ENCODE measurements at places on chromosomes 13 and 19.

- no peak for DNase-seq
Observed at GRCh38 chr13:85266771-85267170, 532.4 kb downstream of the SLITRK6 start.

DNA sequence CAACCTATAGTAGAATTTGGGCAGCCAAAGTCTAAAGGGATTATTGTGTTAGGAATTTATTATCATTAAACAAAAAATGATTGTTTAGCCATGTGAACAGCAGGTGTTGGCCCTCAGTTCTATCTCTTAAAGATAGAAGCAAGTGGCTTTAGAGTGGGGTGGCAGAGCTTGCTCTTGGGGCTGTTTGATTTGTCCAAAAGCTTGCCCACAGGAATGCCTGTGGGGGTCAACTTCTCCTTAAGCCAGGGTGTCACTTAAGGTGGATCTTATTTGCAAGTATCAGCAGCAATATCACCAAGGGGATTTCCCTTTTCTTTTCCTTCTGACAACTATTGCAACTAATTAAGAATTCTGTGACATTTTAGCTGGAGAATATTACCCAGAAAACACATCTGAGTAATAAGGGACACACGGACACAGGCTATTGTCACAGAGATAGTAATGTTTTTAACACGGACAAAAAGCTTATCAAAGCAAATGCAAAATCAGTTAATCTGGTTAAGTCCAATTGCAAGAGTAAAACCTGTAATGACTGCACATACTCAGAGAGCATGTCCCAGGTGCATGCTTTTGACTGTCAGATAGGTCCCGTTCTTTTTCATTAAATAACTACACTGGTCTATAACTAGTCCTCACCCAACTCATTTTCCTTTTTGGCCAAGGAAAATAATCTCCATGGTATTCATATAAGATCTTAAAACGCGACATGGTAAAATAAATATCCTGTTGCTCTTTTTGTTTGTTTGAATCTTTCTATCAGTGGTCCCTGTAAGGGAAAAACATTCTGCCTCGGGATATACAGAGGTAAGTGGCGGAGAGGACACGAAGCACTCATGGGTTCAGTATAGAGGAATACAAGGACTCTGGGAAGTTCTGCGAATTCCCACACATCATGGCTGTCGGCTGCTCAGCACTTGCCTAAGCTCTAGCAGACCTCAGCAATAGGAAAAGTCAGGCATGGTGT is 172.1 kb upstream of the RFC3 start:
- no peak for DNase-seq

DNA sequence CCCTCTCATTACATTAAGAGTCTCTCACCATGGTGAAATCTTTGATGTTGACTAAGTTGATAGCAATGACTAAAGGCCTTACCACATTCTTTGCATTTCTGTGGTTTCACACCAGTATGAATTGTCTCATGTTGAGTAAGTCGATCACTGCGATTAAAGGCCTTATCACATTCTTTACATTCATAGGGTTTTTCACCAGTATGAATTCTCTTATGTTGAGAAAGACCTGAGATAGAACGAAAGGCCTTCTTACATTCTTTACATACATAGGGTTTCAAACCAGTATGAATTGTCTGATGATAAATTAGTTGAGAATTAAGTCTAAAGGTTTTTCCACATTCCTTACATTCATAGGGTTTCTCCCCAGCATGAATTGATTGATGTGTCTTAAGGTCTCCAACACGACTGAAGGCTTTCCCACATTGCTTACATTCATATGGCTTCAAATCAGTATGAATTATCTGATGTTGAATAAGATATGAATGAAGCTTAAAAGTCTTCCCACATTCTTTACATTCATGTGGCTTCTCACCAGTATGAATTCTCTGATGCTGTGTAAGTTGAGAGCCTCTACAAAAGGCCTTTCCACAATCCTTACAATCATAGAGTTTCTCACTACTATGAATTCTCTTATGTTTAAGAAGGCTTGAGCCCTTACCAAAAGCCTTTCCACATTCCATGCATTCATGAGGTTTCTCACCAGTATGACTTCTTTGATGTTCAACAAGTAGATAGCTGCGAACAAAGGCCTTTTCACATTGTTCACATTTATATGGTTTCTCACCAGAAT is 45.6 kb downstream of the ZNF283 start:
- DNase-seq = no peak

DNA sequence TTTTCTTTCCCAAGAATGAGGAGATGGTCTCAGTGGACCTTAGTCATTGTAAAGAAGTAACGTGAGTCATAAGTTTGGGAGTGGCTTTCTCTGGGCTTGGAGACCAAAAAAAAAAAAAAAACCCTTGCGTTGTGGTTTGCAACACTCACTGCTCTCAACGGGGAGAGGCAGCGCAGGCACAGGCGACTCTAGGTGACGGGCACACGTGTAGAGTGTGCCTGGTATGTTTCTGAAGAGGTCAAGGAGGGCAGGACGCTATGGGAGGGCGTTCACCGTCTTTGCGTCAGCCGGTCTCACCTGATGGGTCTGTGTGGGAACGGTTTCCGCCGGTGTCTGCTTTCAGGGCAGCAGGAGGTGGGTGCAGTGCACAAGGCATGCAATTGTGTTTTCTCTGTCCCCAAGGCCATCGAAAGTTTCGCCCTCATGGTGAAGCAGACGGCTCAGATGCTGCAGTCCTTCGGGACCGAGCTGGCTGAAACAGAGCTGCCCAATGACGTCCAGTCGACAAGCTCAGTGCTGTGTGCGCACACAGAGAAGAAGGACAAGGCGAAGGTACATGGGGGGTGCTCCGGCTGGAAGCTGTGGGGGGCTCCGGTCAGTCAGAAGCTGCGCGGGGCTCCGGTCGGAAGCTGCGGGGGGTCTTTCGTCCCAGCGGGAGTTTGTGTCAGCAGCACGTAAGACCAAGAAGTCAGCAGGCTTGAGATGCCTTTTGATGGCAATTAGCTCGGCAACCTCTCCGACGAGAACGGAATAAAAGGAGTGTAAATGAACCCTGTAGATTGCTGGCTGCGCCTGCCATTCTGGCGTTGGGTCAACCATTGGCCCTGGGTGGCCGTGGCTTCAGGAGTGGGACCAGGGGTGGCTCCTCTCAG is 40.8 kb upstream of the F7 start:
- peak; percentile 92 for DNase-seq

DNA sequence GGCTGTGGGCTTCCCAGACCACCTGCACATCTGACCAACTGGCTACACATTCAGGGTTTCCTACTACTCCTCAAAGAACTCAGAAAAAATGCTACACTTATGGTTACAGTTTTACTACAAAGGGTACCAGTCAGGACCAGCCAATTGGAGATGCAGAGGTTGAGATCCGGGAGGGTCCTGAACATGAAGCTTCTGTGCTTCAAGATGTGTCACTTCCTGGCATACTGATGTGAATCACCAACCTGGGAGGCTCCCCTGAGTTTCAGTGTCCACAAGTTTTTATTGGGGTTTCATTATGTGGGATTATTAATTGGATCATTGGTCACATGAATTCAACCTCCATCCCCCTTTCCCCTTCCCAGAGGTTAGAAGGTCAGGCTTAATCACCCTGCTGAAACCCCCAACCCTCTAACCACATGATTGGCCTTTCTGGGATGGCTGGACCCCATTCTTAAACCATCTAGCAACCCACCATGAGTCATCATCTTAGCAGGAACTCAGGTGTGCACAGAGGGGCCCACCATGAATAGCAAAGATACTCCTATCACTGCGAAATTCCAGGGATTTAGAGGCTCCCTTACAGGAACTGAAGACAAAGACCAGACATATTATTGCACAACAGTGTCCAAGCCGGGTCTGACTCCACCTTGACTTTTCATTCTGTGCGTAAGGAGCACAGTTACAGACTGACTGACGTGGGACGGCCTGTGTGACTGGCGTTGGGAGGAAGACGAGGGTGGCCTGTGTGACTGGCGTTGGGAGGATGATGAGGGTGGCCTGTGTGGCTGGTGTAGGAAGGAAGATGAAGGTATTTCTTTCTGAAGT is 90.7 kb downstream of the ATP8A2 start:
- no peak for DNase-seq

DNA sequence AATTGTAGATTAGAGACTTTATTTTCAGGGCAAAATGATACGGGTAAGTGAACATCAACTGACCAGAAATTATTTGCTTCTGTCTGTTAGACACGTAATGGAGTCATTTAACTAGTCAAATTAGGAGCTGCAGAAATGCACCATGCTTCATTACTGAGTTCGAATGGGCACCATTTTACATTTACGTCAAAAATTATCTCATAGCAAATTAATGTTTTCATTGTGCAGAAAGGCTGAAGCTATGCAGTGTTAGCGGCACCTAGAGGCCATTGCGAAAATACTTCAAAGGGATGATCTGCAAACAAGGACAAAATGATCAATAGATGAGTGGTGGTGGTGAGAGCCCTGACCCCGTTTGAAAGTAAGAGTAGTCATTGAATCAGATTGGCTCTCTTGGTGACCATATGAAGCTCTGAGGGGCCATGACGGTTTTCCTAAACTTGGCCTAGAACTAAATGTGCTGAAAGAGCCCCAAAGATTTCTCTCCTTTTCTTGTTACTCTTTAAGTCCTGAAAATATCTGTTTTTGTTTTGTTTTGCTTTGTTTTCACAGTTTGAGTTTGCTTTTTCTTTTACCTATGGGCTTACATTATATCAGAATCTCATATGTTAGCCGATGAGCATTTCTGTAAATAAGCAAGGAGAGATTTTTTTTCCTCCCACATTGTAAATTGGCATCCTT is 277.9 kb downstream of the ZNF536 start:
- DNase-seq = peak; percentile 89

GRCh38 chr13:110136660-110137585 is 170.0 kb downstream of the COL4A1 start:
- no peak for DNase-seq

- DNase-seq = no peak
Observed at GRCh38 chr19:16364231-16364865, 39.7 kb downstream of the KLF2 start.

DNA sequence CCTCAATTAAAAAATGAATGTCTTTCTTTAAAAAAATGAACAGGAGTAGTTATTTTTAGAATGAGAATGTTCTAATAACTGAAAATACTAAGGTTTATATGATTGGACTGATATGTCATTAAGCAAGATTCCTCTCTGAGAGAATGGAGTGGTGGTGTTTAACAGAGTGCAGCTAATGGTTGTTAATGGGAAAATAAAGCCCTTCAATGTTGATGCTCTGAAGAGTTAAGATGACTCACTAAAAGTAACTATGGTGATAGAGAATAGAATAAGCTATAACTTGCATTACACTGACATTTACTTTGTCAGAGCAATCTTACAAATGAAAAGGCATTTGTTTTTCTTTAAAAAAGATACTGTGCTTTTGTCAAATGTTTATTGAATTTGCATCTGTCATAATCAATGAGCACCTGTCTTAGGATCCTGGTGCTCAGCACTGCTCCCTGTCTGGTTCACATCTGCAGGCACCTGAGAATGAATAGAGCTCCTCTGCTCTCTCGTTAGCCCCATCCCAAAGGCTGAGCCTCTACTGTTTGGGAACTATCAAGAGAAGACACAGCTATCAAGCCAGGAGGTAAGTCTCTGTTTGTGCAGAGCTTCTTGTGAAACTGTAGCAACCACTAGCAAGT is 15.1 kb downstream of the PABPC3 start:
- DNase-seq = no peak

DNA sequence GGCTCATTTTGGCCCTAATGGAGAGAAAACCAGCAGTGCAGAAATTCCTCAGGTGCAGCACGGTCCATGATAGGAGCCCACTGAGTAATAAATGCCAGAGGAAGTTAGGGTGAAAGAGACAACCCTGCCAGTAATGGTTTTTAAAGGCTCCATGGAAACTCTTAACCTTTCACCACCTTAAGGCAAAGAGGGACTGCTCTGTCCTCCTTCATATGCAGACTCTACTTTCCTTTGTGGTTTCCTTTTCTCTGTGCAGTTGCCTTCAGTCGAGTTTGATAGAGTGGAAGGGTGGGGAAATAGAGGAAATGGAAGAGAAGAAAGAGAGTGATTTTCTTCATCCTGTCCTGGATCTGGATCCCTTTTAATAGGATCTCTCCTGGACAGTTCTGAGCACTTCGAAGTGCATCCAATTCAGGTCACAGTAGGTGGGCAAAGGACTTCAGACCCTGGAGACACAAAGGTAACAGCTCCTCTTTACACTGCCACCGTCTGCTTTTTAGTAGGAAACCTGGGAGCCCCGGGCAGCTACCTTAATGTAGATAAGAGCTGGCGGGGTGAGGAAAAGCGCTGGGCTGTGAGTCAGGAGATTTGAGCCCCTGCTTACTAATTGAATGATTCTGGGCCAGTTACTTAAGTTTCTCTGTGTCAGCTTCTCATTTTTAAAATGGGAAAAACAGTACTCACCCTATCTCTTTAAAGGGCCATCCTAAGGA is 294.8 kb downstream of the KCNRG start:
- no peak for DNase-seq

DNA sequence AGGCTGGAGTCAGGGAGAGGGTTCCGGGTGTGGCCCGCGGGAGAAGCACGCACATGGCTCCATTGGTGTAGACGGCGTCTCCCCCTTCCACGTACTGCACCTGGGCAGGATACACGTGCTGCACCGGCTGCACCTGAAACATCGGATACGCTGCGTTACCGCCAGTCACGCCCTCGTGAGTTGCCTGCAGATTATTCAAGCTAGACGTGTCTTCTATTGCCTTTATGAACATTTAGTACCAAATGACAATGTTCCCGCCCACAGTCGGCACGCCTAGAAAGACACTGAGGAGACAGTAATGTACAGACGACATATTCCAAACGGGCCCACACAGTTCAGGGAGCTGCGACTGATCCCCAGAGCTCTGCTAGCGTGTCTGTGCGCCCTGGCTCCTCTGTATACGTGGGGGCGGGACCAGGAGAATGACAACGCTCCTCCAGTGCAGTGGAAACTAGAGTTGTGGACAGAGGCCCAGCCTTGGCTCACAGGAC is 64.1 kb upstream of the RANBP3 start:
- DNase-seq = no peak

DNA sequence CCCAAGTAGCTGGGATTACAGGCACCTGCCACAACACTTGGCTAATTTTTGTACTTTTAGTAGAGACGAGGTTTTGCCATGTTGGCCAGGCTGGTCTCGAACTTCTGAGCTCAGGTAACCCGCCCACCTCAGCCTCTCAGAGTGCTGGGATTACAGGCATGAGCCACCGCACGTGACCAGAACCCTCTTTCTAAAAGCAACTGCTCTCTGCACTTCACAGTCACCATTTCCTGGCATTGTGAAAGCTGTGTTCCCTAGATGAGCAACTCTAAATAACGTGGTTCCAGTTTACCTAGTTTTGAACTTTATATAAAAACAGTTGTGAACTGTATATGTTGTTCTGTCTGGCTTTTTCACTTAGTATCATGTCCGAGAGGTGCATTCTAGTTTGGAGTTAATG is 152.9 kb downstream of the SIPA1L3 start:
- DNase-seq = no peak

All from DMS79 treated with DMSO at 0.1 percent for 48 hours (cell line).